Epithelial cell of proximal tubule (primary cell): ENCODE measurements at places on chromosomes 6 and 20. TPM values are rescaled to one million over a fixed set of nuclear protein-coding genes. Genes with fewer than 3 reads are reported as not detected.

Gene ANKS1A
- total RNA-seq = 12.6 and 17.4 TPM in 2 replicates

Gene PDE7B
- total RNA-seq = 1.2 and 2.4 TPM in 2 replicates

Gene MUCL3
- under 0.01 and 0.07 TPM in 2 replicates for total RNA-seq

Gene DDO
- 0.07 TPM in 1 of 2 replicates, not detected in the other for total RNA-seq

Gene PTGIS
- total RNA-seq = not detected in 2 replicates

Gene MRPL2
- total RNA-seq = 16.9 and 45.4 TPM in 2 replicates

Gene CCNC
- 84.9 and 130 TPM in 2 replicates for total RNA-seq

Gene VWA7
- 0.65 and 2.2 TPM in 2 replicates for total RNA-seq

Gene CST5
- not detected in 2 replicates for total RNA-seq

Gene DNAH8
- not detected in 2 replicates for total RNA-seq

Gene TXNDC5
- 317 and 323 TPM in 2 replicates for total RNA-seq

Gene SNX5
- 182 and 185 TPM in 2 replicates for total RNA-seq

Gene NKX2-2
- total RNA-seq = not detected in 2 replicates

Gene GGTLC1
- total RNA-seq = not detected in 2 replicates

Gene GSTA2
- total RNA-seq = not detected in 2 replicates

Gene FUT9
- 0.46 and 0.58 TPM in 2 replicates for total RNA-seq

Gene TMEM200A
- 2.1 and 3.3 TPM in 2 replicates for total RNA-seq

Gene SULF2
- 11.2 and 20.4 TPM in 2 replicates for total RNA-seq
